Germinal center (tissue), 1 donor: ENCODE measurements at places on chromosomes 7 and 10.
A peak's percentile ranks its signal among the peaks of the same experiment; 100 is the strongest.

- no peak for DNase-seq
Measured at GRCh38 chr7:50956522-50957155, 173.9 kb upstream of the GRB10 start.

- no peak for DNase-seq
Measured at GRCh38 chr10:52424341-52424740, 110.3 kb downstream of the DKK1 start.

DNA sequence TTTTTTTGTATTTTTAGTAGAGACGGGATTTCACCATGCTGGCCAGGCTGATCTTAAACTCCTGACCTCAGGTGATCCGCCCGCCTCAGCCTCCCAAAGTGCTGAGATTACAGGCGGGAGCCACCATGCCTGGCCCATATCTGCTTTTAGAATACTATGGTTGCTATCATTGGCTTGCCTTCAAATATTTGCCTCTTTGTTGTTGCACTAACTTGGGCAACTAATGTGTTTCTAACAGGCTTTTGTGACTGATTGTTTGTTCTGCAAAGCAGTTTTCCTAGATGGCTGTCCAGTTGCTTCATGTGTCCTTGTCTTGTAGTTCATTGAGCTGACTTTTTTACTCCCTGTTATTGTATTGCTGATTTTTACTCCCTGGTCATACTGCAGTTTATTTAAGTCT, 9.7 kb downstream of the VDAC2 start:
- DNase-seq: no peak

DNA sequence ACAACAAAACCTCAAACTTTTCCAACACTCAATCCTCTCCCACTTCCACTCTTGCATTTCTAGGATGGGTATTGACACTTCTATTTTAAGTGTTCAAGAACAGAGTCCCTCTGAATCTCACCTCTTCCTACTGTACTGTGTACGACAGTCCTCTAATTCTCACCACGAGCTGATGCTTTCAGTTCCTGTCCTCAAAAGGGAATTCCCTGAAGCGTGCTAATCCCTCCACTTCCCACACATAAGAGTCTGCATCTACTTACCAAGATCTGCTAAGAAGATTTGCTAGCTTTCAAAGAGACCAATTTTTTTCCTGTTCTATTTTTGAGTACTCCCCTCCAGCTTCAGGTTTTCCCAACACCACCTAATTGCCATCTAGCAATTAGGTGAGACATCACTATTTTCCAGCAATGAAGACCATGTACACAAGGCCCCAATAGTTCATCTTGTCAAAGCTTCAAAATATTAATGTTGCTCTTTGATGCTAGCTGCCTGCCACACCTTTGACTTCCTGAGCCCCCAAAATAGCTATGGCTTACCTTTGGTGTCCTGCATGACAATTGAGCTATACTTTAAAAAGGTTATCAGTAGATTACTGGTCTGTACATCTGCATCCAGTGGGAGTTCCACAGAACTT, 54.4 kb downstream of the ARMH3 start:
- DNase-seq: peak; percentile 47

DNA sequence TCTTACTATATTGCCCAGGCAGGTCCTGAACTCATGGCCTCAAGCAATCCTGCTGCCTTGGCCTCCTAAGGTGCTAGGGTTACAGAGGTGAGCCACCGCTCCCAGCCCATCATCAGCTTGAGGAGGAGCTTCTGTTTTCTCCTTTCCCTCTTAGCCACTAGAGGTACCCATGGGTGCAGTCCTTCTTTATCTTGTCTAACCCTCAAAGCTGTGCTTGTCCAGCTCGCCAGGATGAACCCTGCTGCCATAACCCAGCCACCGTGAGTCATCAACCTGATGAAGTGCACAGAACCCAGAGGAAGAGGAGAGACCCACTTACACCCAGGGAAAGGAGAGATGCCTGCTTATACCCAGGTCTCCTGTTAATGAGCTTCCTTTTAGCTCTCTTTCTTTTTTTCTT, 133.4 kb downstream of the CUL2 start:
- DNase-seq: no peak

GRCh38 chr7:101507791-101508252, 121.3 kb downstream of the MYL10 start:
- DNase-seq: peak; percentile 26

DNA sequence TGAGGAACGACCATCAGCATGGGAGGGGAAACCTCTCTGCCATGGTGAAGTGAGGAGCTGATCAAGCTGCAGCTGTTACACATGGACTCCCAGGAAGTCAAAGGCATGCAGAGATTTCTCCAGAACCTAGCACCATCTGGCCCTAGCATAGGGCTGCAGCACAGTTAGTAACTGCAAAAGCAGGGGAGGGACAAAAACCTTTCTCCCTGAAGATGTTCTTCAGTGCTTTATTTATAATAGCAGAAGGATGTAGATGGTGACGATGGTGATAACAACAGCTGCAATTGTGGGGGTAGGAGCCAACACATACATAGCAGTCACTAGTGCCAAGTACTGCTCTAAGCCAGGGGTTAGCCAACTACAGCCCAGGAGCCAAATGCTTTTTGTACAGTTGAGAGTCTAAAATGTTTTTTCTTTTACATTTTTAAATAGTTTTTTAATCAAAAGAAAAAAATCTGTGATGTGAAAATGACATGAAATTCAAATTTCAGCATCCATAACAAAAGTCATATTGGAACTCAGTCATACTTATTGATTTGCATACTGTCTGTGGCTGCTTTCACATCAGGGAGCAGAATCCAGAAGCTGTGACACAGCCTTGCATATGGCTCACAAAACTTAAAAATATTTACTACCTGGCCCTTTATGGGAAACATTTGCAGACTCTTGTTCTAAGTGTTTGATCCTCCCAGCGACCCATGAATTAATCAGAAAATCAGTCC, 299.5 kb downstream of the ELMO1 start:
- no peak for DNase-seq

DNA sequence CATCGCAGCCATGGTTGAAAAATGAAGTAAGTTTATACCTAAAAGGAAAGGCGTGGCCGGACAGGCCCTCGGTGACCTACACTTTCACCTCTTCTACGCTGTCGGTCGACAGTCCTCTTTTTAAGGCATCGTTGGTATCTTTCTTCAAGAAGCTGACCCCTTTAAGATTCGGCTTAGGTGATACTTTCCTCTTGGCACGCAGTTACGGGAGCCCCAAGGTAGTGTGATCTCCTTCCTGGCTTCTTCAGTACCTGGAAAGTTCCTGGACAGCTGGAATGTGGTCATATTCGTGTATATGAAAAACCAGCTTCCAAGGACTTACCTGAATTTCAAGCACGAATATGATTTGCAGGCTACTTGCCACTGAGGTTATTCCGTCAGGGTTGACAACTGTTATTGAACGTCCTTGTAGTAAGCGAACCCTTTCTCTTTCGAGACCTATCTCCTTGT, 885 bp upstream of the SYPL1 start:
- no peak for DNase-seq

DNA sequence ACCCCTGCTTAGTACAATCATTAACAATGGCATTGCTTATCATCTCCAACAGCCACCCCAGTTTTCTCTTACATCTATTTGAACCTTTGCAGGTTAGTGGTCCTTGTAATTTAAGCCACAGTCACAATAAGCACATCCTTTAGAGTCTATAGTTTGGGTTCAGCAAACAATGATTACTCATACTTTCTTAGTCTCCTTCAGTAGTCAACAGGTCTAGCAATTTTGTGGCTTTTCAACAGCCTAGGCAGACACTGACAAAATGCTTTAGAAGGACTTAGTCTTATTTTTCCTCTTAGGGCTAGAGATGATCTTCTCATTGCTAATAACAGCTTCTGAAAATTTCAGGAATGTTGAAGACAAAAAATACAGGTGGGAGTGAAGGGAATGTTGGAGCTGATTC, 32.3 kb upstream of the FAM204A start:
- DNase-seq: no peak

GRCh38 chr10:8577686-8578085, 523.2 kb downstream of the GATA3 start:
- DNase-seq: no peak

GRCh38 chr10:91462423-91462822, 52.3 kb downstream of the HECTD2 start:
- DNase-seq: no peak

GRCh38 chr7:135877805-135878204, 99.4 kb downstream of the MTPN start:
- peak; percentile 29 for DNase-seq

- peak; percentile 46 for DNase-seq
Measured at GRCh38 chr7:140653319-140654108, 12.9 kb upstream of the DENND2A start.

GRCh38 chr10:4239186-4239585, 454.2 kb upstream of the KLF6 start:
- DNase-seq: no peak

GRCh38 chr10:122461367-122461728, at the start of gene HTRA1:
Gene HTRA1, plus strand, starts transcription at chr10:122461553. Its CDS starts 100 bp downstream, at chr10:122461653.
- DNase-seq: no peak

- DNase-seq: peak; percentile 65
Measured at GRCh38 chr10:96017191-96017687, 26.1 kb upstream of the CCNJ start.

DNA sequence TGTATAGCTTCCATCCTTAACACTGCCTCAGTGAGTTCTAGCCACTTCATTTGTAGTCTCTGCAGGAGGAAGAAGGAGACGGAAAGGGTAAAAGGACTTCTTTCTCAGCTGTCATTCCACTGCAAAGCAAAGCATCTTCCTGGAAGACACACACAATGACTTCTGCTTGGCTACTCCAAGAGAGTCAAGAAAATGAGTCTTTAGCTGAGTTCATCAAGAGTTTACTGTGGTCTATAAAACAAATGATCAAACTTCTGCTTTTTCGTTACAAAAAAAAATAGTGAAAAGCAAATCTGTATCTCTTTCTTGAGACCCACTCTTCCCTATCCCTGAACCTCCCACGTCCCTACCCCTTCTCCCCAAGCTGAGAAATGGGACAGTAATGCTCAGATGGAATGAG, 205.0 kb upstream of the AHR start:
- no peak for DNase-seq

GRCh38 chr10:21600804-21601433, 66.9 kb downstream of the MLLT10 start:
- DNase-seq: no peak

GRCh38 chr7:24402655-24403054, 118.7 kb downstream of the NPY start:
- DNase-seq: no peak

- DNase-seq: no peak
Measured at GRCh38 chr10:105952153-105952552, 1212.4 kb downstream of the SORCS1 start.

- DNase-seq: peak; percentile 45
Measured at GRCh38 chr10:62018131-62018911, 116.8 kb downstream of the ARID5B start.

- no peak for DNase-seq
Measured at GRCh38 chr7:146131701-146132100, 15.1 kb downstream of the CNTNAP2 start.

GRCh38 chr7:106138776-106139175, 26.7 kb upstream of the SYPL1 start:
- no peak for DNase-seq

DNA sequence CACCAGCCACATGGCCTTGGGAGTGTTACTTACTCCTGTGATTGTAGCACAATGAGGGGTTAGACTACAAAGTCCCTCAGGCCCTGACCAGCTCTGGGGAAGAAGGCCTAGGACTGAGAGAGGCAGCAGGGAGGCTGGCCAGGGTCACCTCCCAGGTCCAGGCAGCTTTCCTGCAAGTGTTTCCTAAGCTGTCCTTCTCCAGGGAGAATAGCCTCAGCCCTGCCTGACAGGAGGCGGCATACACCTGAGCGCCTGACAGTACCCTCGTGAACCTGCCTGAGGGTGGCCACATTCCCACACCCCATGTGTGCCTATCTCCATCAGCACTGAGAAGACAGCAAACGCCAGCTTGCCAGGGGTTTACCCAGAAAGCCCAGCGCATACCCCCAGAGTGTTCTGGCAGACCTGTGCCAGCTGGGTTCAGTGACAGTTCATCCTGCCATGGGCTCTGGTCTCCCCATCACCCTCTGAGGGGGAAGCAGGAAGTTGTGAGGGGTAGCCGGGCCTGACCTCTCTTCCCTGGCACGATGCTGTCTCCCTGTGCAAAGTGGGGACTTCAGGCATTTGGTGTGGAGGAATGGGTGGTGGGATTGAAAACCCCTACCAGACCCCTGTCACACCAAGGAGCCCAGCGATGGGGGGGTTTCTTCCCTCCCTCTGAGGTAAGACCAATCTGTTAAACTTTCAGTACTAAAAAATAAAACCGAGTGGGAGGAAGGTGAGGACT, 56.3 kb upstream of the CAMK2B start:
- no peak for DNase-seq

- no peak for DNase-seq
Measured at GRCh38 chr10:44306762-44307161, 78.1 kb downstream of the CXCL12 start.

- peak; percentile 49 for DNase-seq
Measured at GRCh38 chr7:5997210-5997808, 11.5 kb downstream of the PMS2 start.

DNA sequence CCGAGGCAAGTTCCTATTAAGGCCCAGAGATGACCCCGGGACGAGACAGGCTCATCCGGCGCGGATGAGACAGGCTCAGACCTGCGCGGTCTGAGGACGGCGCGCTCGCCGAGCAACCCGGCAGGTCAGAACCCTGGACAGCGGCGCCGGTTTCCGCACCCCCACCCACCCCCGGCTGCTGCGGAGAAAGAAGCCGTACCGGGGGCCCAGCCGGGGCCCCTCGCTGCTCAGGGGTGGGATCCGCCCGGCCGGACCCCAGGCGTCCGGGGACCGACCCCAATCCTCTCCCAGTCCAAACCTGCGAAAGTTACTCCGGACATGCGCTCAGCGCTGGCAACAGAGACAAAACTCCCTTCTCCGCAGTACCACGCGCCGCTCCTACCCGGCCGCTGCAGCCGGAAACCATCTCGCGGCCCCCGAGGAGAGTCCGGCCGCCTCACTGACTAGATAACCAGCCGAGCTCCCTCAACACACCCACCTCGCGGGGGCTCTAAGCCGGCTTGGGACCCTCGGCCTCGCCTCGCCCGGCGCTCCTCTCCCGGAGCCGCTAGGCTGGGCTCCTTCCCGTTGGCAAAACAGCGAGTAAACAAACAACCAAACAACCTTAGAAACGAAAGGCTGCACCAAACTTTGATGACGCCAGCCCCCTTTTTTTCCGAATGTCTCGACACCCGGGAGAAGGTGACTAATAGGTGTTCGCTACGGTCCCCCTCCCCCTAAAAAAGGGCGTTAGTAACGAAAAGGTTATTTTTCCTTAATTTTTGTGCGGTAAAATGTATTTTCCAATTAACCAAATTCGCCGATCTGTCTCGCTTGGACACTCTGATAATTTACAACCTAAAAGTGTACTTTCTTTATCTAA, 2.3 kb upstream of the DRGX start:
- peak; percentile 64 for DNase-seq
